ENCODE measurements at places on chromosomes 1 and 21.

- DNase-seq: no peak
These were observed 25.8 kb downstream of the EXOC8 start for GRCh38 chr1:231311720-231312431.

DNA sequence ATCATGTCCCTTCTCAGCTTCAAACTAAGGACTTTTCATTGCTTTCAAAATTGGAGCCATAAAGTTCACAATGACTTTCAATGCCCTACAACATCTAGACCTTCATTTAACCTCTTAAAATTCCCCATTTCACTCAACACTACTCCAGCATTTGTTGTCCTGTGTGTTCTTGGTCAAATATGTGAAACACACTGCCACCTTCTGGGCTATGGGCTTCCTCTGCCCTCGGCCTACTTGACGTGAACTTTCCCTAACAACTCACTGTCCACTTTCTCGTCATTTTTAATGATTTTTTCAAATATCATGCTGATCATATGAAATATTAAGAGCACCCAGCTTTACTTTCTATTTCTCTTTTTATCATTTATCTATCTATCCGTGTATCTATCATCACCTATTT is 2018.4 kb downstream of the NCAM2 start:
- no peak for DNase-seq

GRCh38 chr1:6660415-6661049 is 35.9 kb downstream of the THAP3 start:
- no peak for DNase-seq

- DNase-seq: no peak
These were observed 18.9 kb upstream of the RNF223 start for GRCh38 chr1:1092894-1093609.

DNA sequence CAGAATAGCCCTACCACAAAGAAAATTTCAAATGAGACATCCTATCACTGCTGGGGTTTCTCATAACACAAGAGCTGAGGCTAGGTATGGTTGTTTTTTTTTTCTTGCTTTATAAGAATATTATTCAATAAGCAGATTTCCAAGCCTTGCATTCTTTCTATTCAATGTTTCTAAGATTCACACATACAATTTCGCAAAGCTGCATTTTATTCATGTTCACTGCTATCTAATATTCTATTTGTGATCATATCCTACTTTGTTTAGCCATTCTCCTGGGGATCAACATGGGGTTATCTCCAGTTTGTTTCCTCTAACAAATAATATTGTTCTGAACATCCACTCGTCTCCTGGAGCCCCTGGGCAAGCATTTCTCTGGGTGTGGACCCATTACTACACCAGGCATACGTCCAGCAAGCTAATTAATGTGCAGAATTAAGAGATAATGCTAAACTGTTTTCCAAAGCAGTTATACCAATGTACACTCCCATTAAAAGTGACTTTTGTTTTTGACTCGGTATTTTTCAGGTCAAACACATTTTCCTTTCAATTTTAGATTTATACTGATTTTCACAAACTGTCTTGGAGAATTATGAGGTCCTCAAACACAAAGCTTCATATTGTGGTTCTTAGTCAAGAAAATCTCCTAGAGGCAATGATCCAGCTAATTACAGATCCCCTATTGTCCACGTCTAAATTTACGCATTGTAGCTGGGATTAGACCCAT is 15.7 kb upstream of the HLCS start:
- no peak for DNase-seq

GRCh38 chr21:45351526-45352275 is 53.3 kb upstream of the COL18A1 start:
- DNase-seq: no peak

GRCh38 chr1:34787461-34788420 is 5.1 kb upstream of the GJA4 start:
- DNase-seq: no peak

DNA sequence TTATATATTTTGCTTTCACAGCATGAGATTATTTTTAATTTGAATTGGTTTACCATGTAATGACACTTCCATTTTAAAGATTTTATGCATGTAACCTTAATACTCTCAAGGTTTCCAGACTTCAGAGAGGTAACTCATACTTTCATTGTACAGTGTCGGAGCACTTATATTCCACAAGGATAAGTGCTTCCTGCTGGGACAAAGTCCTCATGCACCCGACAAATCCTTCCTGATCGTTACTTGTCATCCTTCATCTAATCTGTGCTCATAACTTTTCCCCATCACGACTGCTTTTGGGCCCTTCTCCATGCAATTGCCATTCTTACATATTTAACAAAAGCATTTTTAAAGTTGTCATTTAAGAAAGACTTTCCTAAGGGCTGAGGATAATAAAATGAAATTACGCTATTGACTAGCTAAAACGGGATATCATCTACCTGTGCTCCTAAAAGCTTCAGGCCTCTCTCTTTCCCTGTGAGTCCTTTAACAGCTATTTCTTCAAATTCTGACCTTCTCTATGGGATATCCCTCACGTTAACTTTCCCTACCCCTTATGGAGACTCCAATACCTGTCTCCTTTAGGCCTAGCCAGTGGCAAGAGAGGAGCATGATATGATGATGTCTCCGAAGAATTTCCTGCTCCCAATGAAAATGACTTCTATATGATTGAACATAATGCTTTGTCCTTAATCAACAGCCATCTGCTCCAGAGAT is 59.3 kb downstream of the NCAM2 start:
- DNase-seq: no peak

GRCh38 chr1:182185842-182186756 is 124.6 kb upstream of the ZNF648 start:
- DNase-seq: no peak

DNA sequence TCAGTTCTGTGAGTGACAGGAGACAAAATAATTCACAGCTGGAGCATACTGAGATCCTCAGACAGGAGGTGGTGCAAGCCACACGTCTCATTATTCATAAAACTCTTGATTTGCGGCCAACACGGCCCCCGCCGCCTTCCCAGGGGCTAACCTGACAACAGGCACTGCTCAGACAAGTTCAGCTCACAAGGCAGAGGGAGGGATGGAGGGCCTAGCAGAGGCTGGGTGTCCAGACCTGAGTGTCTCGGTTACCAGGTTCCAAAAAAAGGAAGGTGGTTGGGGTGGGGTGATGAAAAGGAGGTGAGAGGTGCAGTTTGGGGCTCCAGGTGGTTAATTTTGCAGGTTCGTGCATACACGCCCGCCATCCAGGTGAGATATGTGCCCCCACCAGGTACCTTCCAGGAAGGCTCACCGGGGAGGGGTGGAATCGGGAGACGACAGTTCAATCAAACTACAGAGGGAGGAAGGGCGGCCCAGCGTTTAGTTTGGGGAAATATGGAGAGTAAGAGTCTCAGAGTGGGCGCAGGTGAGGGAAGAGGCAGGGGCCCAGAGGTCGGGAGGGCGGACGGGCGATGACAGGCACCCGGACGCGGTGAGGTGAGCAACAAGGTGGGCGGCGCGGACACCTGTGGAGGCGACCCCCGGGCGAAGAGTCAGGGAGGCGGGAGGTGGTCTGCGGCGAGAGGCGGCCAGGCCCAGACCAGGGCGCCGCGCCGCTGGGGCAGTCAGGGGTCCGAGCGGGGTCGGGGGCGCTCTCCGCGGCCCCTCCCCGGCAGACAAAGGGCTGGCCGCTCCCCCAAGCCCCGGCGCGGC is 629 bp downstream of the CTNNBIP1 start:
- no peak for DNase-seq

DNA sequence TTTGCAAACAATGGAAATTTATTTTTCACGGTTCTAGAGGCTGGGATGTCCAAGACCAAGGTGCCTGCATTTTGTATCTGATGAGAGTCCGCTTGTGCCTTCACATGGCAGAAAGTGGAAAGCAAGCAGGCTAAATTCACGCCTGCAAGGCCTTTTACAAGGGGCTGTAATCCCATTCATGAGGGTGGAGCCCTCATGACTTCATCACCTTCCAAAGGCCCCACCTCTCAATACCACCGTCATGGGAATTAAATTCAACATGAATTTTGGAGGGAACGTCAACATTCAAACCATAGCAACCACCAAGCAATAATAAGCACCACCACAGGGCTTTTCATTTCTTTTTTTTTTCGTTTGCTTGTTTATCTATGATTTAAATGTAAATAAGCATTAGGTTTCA is 115.3 kb downstream of the C1orf21 start:
- no peak for DNase-seq

DNA sequence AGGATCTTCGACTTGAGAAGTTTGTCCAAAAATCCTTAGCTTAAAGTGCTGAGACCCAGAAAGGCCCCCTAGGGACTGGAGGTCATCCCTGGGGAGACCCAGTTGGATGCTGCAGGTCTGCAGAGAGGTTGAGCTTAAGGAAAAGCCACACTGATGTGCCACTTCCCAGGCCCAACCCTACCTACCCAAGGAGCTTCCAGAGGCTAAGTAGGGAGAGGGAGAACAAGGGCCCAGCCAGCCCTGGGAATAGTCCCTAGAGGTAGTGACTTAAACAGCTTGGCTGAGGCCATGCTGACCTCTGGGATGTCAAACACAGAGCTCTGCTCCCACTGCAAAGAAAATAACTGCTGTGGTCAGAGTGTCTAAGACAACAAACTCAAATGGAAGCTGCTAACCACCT is 693.7 kb downstream of the MATN1 start:
- no peak for DNase-seq

GRCh38 chr1:147539122-147539575 is 2.2 kb upstream of the BCL9 start:
- DNase-seq: no peak

- DNase-seq: no peak
These were observed 29.0 kb upstream of the CTBS start for GRCh38 chr1:84603223-84603622.

GRCh38 chr1:184030433-184031091 is 7.0 kb downstream of the COLGALT2 start:
- DNase-seq: no peak

GRCh38 chr1:175079338-175079737 is 11.7 kb downstream of the TNN start:
- no peak for DNase-seq

- no peak for DNase-seq
These were observed 274.8 kb upstream of the RUNX1 start for GRCh38 chr21:35323947-35324346.

- no peak for DNase-seq
These were observed 54.6 kb downstream of the OBSCN start for GRCh38 chr1:228262475-228262874.

DNA sequence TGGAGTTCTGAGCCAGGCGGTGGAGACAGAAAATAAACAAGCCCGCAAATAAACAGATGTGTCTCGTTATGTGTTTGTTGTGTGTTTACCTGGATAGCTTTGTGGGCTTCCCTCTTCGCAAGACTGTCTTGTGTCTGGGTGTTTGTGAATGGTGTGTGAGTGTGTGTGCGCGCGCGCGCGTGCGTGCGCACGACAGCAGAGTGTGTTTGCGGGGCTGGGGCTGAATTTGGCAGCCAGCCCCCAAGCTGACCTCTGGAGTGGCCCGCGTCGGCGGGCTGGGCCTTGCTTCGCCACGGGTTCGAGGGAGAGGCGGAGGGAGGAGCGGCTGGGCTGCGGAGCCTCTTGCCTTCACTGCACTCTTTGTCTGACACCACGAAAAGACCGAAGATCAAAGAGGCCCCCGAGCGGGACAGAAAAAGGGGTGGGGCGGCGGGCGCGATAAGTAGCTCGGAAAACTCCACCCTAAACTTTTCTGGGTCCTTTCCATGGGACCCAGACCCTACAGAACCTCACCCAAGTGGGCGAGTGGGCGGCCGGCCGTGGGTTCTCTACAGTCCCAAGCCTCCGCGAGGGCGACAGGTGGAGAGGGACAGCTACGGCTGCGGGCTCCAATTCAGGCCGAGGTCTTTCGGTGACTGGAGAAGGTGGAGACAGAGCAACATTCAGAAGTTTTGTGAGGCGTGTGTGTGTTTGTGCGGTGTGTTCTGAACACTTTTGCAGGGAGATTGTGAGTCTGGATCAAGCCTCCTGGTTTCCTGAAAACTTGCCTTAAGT is 14.5 kb downstream of the PAX7 start:
- no peak for DNase-seq

GRCh38 chr1:207259391-207259790 is 62.1 kb upstream of the CD55 start:
- no peak for DNase-seq

DNA sequence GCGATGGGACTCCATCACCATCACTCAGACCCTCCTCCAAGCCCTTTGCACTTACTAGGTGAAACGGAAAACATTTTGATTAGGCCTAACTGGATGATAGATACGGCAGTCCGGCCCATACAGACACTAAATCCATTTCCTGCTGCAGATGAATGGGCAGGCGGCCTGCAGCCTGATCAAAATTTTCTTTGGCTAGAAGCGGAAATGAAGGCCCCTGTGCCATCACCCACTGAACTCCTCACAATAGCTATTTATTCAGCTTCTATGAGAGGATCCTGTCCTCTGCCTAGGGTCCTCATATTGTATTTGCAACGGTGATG is 200.5 kb downstream of the OMA1 start:
- DNase-seq: no peak

DNA sequence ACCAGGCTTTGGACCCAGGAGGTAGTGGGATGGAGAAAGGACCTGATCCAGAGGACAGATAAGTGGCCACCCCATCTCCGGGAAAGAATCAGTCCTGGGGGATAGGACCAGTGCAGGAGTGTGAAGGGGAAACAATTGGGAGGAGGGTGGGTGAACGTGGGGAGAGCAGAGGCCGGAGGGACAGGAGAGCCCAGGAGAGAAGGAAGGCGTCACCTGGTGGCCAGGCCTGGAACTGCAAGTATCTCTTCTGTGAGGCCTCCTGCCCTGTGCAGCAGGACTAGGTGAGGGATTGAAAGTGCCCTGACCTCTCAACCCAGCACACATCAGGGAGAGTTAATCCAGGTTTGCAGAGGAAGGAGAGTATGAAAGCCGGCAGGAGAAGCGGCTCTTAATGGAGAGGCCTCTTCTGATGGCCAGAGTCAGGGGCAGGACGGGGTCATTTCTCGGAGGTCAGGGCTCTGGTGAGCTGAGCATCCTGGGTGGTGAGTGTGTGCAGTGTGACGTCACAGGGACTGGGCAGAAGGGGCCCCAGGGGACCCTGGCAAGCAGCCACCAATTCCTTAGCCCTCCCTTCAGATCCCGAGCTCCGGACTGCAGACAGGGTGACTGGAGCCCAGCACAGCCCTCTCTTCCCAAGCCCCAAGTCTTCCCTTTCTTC is 9.2 kb upstream of the LAD1 start:
- DNase-seq: peak; percentile 72

- DNase-seq: no peak
These were observed 96.8 kb upstream of the DPT start for GRCh38 chr1:168825820-168826219.

- DNase-seq: no peak
These were observed 7.0 kb downstream of the BCAN start for GRCh38 chr1:156648951-156649350.

All from activated CD4-positive, alpha-beta T cell treated with anti-CD3 and anti-CD28 coated beads for 24 hours (primary cell).